Psoas muscle (tissue), 8 donors: ENCODE measurements at places on chromosomes 6 and 20. TPM values are rescaled to one million over a fixed set of nuclear protein-coding genes. Genes with fewer than 3 reads are reported as not detected.

HTR1E gene
- polyA plus RNA-seq: not detected

TSHZ2 gene
- 0.39 TPM for polyA plus RNA-seq

PERP gene
- polyA plus RNA-seq: 2.8 TPM

TRPC4AP gene
- polyA plus RNA-seq: 42.0 TPM

HSPA1L gene
- polyA plus RNA-seq: 3.3 TPM

EEF1A2 gene
- 952 TPM for polyA plus RNA-seq

UBE2V1 gene
- 165 TPM for polyA plus RNA-seq

RBL1 gene
- 4.6 TPM for polyA plus RNA-seq

AVP gene
- polyA plus RNA-seq: not detected

TFAP2B gene
- polyA plus RNA-seq: not detected

FNDC11 gene
- polyA plus RNA-seq: not detected

ECT2L gene
- polyA plus RNA-seq: under 0.01 TPM

SMLR1 gene
- polyA plus RNA-seq: not detected
